Cerebellum (tissue), 4 donors: ENCODE measurements at places on chromosomes 12 and 14. TPM values are rescaled to one million over a fixed set of nuclear protein-coding genes. Genes with fewer than 3 reads are reported as not detected.

Gene NPFF
- total RNA-seq, result not detected

Gene CAPZA3
- total RNA-seq, result not detected

Gene EFS
- 19.8 TPM for total RNA-seq

Gene MIP
- not detected for total RNA-seq

Gene MUCL1
- total RNA-seq, result not detected

Gene GUCY2C
- total RNA-seq, result 0.09 TPM

Gene SOAT2
- 0.27 TPM for total RNA-seq

Gene NRIP2
- 1.7 TPM for total RNA-seq

Gene TAS2R50
- total RNA-seq, result 17.1 TPM

Gene ATP6V1D
- 109 TPM for total RNA-seq

Gene KLRC4
- total RNA-seq, result 0.64 TPM

Gene FGF6
- not detected for total RNA-seq

Gene ADCY4
- 5.2 TPM for total RNA-seq

Gene GPR65
- 0.18 TPM for total RNA-seq

Gene TTC9
- total RNA-seq, result 15.5 TPM

Gene SLC7A7
- 2.2 TPM for total RNA-seq

Gene BLTP3B
- 58.5 TPM for total RNA-seq

Gene C2CD5
- total RNA-seq, result 149 TPM

Gene FOXN4
- total RNA-seq, result 0.45 TPM

Gene CACNA1C
- 20.9 TPM for total RNA-seq

Gene NTF3
- 17.1 TPM for total RNA-seq

Gene ENTPD5
- 8.9 TPM for total RNA-seq

Gene BEGAIN
- 6.0 TPM for total RNA-seq

Gene ERG28
- 8.7 TPM for total RNA-seq

Gene EML5
- 31.1 TPM for total RNA-seq

Gene AHNAK2
- total RNA-seq, result 10.6 TPM

Gene P2RX2
- not detected for total RNA-seq

Gene OR4K13
- total RNA-seq, result not detected

Gene LBHD2
- total RNA-seq, result not detected

Gene GPR132
- total RNA-seq, result 1.7 TPM

Gene ENDOU
- total RNA-seq, result not detected

Gene SIX6
- not detected for total RNA-seq

Gene ASIC1
- total RNA-seq, result 20.5 TPM

Gene FAM90A1
- total RNA-seq, result 0.09 TPM

Gene LRFN5
- total RNA-seq, result 84.1 TPM

Gene ACOT6
- not detected for total RNA-seq

Gene ZNF385A
- total RNA-seq, result 1.7 TPM

Gene ARHGDIB
- total RNA-seq, result 7.2 TPM

Gene LYZ
- 6.4 TPM for total RNA-seq

Gene ANKRD33
- total RNA-seq, result 0.09 TPM

Gene FGD6
- total RNA-seq, result 30.0 TPM

Gene NOPCHAP1
- total RNA-seq, result 21.1 TPM

Gene CMKLR1
- 1.6 TPM for total RNA-seq

Gene TTC6
- total RNA-seq, result 2.4 TPM

Gene GPR68
- total RNA-seq, result 5.8 TPM

Gene FAIM2
- 14.1 TPM for total RNA-seq

Gene TROAP
- 6.7 TPM for total RNA-seq

Gene CDCA3
- total RNA-seq, result 10.2 TPM

Gene VRTN
- total RNA-seq, result not detected

Gene JAG2
- 16.8 TPM for total RNA-seq

Gene PIWIL1
- total RNA-seq, result 0.45 TPM

Gene GOLGA3
- total RNA-seq, result 44.1 TPM

Gene C1QL4
- 2.7 TPM for total RNA-seq

Gene NFE2
- total RNA-seq, result 1.3 TPM
